Glomerular endothelial cell (primary cell): ENCODE measurements at places on chromosomes 3 and 15. TPM values are rescaled to one million over a fixed set of nuclear protein-coding genes. Genes with fewer than 3 reads are reported as not detected.

CCDC39 gene
- total RNA-seq: 0.06 TPM in 1 of 2 replicates, not detected in the other

PEX5L gene
- 0.05 TPM in 1 of 2 replicates, not detected in the other for total RNA-seq

ARRDC4 gene
- total RNA-seq: 8.0 and 8.4 TPM in 2 replicates

SOX14 gene
- not detected in 2 replicates for total RNA-seq

CHRD gene
- 0.78 and 1.9 TPM in 2 replicates for total RNA-seq
